WTC11 (cell line): ENCODE measurements at places on chromosomes 3 and 15.

GRCh38 chr3:53672981-53673380 is 173.2 kb downstream of the CHDH start:
- no peak for DNase-seq

DNA sequence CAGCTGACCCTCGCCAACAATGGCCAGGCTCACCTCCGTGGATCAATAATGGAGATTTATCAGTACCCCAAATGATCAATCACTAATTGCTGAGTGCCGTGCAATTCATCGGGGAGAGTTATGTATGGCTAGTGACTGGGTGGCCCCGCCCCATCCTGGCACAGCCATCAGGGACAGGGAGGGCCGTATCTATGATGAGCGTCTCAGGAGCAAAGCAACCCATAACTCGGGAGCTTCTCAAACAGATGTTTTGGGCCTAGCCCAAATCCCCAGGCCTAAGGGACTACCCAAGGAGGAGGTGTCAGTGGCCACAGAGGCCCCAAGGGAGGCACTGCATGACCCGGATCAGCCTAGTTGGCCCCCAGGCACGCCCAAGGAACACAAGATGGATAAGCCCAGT is 180.0 kb upstream of the LINGO1 start:
- no peak for DNase-seq

GRCh38 chr3:141471160-141471559 is 15.7 kb upstream of the RASA2 start:
- no peak for DNase-seq

DNA sequence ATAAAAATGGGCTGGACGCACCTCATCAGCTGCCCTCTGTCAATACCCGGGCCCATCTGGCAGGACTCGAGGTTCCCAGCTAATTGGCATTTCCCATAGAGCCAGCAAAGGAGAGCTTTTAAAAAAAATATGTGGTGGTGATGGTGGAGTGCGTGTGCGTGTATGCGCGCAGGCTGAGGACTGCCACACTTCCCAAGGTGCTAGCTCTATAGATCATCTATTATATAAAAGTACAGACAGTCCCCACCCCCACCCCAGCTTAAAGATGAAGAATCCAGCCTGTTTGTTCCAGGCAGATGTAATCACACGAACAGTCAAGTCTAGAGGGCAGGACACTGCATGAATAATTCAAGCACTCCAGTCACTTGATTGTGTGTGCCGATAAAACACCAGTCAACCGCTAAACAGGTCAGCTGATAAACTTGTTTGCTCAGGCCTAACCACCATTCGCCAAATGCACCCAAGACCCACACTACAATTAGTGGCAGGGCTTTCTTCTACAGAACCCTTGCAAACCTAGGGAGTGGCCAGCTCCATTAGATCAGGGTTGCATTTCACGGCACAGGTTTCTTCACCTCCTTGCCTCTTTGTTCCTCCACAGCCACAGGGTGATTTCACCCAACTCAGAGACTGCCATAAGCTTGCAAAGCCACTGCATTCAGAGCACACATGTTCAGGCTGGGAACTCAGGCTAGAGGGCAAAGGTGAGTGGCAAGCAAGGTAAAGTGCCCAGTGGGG is 5.8 kb downstream of the TLE3 start:
- DNase-seq: no peak

- no peak for DNase-seq
These were observed 49.2 kb upstream of the RAD18 start for GRCh38 chr3:9012521-9012920.

DNA sequence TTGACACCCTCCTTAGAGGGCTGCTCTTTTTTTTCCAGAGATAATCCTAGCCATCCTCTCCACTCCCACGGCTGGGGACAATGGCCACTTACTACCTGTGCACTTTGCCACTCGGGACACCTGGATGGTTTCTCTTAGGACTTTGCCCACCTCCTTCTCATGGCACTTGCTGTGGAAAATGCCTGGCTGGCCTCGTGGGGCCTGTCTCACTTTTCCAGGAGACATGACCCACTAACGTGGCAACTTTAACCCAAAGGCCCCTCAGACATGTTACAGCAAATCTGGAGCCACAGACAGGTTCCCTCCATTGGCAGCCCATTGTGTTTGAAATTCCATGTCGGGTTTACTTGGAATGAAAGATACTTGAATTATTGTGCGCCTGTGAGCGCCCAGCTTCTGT is 29.4 kb upstream of the ESYT3 start:
- no peak for DNase-seq

- no peak for DNase-seq
These were observed 84.6 kb downstream of the PRICKLE2 start for GRCh38 chr3:64140651-64141050.

DNA sequence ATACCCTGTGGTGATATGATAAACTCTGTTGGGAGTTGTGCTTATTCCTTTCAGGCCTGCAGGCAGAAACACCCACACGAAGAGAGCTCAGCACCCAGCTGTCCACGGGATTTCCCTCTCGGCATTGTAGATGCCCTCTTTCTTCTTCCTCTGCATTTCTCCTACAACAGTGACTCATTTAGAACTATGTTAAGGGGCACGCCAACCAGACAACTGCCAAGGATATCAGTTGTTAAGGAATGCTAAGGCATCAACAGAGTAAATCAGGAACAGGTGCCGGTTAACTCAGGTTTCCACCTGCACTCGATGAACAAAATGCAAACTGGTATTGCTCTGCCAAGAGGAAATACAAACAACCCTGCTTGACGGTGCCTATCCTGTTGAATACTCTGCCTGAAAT is 270.0 kb upstream of the PEX5L start:
- DNase-seq: no peak

GRCh38 chr15:51840692-51841091 is 11.2 kb downstream of the TMOD3 start:
- no peak for DNase-seq

- DNase-seq: no peak
These were observed 66.3 kb upstream of the ACAD9 start for GRCh38 chr3:128813097-128813496.

DNA sequence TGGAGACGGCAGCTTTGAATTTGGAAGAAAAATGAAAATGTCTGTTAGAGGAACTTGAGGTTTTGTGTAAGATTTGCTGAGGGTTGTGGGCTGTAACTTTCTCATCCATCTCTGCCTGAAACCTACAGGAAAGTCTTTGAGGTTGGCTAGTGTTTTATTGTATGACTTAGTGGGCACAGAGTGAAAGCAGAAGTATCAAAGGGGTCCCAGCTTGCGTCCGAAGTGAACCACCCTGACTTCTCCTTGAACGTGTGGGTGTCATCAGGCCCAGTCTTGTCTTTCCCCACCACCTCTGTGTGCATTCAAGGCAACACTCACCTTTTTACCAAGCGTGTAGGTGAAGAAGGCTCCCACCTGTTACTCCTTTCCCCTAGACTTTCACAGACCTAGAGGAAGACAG is 682.1 kb upstream of the CFAP20DC start:
- DNase-seq: no peak
